ENCODE measurements at places on chromosomes 1 and 21. TPM values are rescaled to one million over a fixed set of nuclear protein-coding genes. Genes with fewer than 3 reads are reported as not detected.
A peak's percentile ranks its signal among the peaks of the same experiment; 100 is the strongest.

NECTIN4 gene
- total RNA-seq = not detected

SPRR2A gene
- total RNA-seq = not detected

NBPF20 gene
- total RNA-seq = 0.08 TPM

- H3K4me3 ChIP-seq = no peak overlapping the region
- H3K36me3 ChIP-seq = no peaks in the 10 kb centered on the region
- DNase-seq = peak; percentile 51
- peak overlapping the region; percentile 66 for H3K27ac ChIP-seq
- peaks cover 23% of the 10 kb centered on the region for H3K4me1 ChIP-seq
Observed at GRCh38 chr1:154419620-154420571, 14.8 kb downstream of the IL6R start.

DNA sequence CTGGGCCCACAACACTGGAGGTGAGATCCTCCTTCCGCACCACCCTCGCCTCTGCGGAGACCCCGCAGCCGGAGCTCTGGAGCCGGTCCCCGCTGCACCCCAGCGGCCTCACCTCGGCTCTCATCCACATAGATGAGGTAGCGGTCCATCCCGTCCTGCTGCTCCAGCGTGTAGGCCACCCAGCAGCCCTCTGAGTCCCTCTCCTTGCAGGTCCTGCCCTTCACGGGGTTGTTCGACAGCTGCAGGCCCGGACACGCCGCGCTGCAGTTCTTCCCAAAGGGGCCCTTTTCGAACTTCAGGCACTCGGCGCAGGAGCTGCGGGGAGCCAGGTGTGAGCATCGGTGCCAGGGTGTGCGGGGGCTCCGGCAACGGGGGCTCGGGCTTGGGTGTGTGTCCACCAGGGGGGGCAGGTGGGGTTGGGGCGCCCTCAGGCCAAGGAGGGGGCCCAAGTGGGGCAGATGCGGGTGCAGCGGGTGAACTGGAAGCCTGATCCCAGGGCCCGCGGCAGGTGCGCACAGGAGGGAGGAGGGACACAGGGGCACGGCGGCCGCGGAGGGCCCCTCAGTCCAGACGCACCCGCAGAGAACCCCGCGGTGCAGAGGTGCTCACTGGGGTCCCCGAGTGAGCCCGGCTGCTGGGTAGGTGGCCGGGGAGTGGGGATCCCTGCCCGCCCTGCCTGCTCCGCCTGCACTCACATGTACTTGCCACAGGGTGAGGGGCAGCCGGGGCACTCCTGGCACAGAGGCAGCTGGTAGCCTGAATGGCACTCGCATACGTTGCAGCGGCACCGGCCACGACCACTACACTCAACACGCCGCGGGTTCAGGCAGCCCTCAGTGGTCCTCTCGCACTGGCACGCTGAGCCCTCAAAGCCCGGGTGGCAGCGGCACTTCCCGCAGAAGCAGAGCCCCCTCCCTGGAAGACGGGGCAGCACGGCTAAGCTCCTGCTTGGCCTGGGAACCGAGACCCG, 15.4 kb upstream of the PTTG1IP start:
- no peak overlapping the region for H3K4me3 ChIP-seq
- no peaks in the 10 kb centered on the region for H3K27me3 ChIP-seq
- peaks cover 51% of the 10 kb centered on the region for H3K36me3 ChIP-seq
- H3K27ac ChIP-seq = no peak overlapping the region
- H3K4me1 ChIP-seq = peaks cover 19% of the 10 kb centered on the region
- DNase-seq = no peak

GRCh38 chr1:199784138-199784895, 243.2 kb upstream of the NR5A2 start:
- H3K4me1 ChIP-seq = no peaks in the 10 kb centered on the region
- no peak overlapping the region for H3K27ac ChIP-seq
- peaks cover 7% of the 10 kb centered on the region for H3K27me3 ChIP-seq
- no peak for DNase-seq
- no peak overlapping the region for H3K4me3 ChIP-seq

DNA sequence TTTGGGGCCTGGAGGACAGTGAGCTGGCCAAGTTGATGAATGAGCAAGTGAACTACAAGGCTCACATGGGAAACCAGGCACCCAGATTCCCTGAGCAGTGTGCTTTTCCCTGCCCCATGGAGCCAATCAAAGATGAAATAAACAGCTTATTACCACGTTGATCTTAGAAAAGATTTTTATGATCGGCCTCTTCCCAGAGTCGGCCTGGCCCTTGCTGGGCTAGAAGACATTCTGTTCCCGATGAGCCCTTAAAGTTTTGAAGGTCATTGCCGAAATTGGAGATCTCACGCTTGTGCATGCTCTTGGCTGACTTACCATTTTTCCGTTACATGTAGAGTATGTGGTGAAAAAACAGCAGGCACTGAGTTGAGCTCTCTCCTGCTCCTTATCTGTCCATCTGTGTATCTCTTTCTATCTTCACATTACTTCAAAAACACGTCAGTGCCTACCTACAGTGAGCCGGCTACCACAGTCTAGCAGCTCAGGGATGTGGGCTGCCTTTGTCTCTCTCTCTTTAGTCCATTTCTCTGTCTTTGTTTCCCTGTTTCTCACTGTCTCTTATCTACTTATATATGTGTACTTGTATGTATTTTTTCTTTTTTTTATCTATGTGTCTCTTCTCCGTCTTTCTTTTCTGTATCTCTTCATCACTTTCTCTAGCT, 248.8 kb upstream of the USP24 start:
- H3K4me3 ChIP-seq = no peak overlapping the region
- no peak overlapping the region for H3K27ac ChIP-seq
- peaks cover 5% of the 10 kb centered on the region for H3K27me3 ChIP-seq
- H3K4me1 ChIP-seq = no peaks in the 10 kb centered on the region

GRCh38 chr1:91619881-91620280, 119.2 kb downstream of the CDC7 start:
- H3K27ac ChIP-seq = no peak overlapping the region
- H3K36me3 ChIP-seq = no peaks in the 10 kb centered on the region
- H3K4me1 ChIP-seq = no peaks in the 10 kb centered on the region
- H3K4me3 ChIP-seq = no peak overlapping the region
- H3K27me3 ChIP-seq = peaks cover 27% of the 10 kb centered on the region
- DNase-seq = no peak

DNA sequence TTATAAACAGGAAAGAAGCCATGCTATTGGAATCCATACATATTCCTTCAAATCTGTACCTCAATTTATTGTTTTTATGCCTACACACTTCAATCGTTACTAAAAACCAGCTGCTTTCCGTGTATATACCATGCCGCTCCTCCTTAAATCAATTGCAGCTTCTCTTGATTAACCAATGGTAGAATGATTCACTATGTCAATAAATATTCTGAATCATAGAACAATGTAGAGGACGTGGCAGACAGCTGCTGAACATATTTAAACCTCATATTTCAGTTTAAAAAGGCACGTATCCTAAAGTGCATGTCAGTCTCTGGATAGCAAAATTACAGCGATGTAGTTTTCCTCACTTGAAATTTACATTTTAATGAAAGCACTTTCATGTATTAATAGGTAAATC, 100.4 kb downstream of the MRPL39 start:
- H3K4me1 ChIP-seq = peaks cover 30% of the 10 kb centered on the region
- no peak for DNase-seq
- H3K27me3 ChIP-seq = no peaks in the 10 kb centered on the region
- no peak overlapping the region for H3K4me3 ChIP-seq
- H3K27ac ChIP-seq = no peak overlapping the region

DNA sequence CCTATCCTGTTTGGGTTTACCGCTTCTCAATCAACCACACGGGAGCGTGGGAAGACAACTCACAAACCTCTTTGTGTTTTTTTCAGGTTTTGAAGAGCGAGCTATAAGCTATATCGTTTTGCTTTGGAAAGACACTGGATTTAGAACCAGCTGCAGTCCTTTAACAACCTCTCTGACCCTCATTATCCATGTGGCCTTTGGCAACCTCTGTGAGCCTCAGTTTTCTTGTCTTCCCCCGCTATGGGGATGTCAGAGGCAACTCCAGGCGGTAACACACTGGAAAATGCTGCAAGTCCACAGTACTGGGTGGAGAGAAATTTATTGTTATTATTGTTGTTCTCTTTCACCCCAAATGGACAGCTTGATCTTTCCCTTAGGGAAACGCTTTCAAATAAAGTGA, 100.0 kb downstream of the ETS2 start:
- no peaks in the 10 kb centered on the region for H3K4me1 ChIP-seq
- no peaks in the 10 kb centered on the region for H3K36me3 ChIP-seq
- DNase-seq = no peak
- no peak overlapping the region for H3K4me3 ChIP-seq

DNA sequence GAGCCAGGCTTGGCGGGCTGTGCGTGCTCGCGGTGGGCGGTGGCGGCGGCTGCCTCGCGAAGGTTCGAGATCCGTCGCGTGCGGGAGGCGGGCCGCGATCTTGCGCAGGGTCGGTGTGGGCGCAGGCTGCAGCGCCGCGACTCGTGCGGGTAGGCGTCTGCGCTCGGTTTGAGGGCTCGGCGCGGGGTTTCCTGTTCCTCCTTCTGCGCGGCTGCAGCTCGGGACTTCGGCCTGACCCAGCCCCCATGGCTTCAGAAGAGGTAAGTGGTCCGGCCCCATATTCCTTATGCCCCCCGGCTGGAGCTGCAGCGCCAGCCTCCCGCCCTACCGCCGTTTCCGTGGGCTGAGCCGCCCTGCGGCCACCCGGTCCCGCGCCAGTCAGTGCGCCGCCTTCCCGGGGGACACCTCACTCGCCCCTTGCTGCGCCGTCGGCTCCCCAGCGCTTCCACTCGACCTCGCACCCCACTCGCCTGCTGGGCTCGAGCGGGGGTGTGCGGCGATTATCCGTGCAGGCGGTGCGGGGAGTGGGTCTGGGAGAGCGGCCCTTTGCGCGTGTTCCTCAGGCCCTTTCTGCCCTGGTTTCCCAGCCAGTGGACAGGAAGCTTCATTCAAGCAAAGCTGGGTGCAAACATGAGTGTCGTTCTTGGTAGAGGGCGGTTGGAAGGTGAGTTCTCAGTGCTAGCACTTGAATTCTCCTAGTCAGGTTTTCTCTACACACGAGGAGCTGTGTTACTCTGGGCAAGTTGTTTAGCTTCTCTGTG, at the start of gene CACYBP:
Gene CACYBP (plus strand): TSS at position 12 of the 761 bp plus-strand sequence. CDS start 234 bp downstream, at position 246.
- H3K4me1 ChIP-seq = peaks cover 47% of the 10 kb centered on the region
- H3K27me3 ChIP-seq = no peaks in the 10 kb centered on the region
- H3K4me3 ChIP-seq = no peak within 1 kb of the TSS
- DNase-seq = peak; percentile 54

GRCh38 chr1:20632386-20632785, 872 bp upstream of the PINK1 start:
- H3K27me3 ChIP-seq = peaks cover 6% of the 10 kb centered on the region
- no peak overlapping the region for H3K27ac ChIP-seq
- peaks cover 10% of the 10 kb centered on the region for H3K4me1 ChIP-seq

- no peak overlapping the region for H3K4me3 ChIP-seq
- no peak overlapping the region for H3K27ac ChIP-seq
Observed at GRCh38 chr1:114986286-114986685, 43.3 kb upstream of the TSHB start.

DNA sequence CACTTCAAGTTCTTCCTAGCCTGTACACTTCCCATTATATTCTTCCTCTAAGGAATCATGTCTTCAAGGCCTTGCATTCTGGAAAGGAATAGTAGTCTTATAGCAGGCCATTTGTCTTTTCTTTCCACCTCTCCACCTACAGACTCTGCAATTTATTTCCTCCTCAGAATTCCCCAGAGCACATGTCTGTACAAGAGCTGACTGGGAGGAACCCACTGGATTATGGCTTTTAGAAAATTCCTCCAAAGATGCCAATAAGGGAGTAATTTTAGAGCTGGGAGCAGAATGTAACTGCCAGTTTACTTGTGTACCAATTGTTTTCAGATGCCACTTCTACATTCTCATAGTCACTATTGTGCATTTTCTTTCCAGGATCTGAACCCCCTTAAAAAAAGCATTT, 3.4 kb upstream of the PSMG1 start:
- peaks cover 19% of the 10 kb centered on the region for H3K36me3 ChIP-seq
- H3K27ac ChIP-seq = no peak overlapping the region
- H3K4me1 ChIP-seq = peaks cover 29% of the 10 kb centered on the region

DNA sequence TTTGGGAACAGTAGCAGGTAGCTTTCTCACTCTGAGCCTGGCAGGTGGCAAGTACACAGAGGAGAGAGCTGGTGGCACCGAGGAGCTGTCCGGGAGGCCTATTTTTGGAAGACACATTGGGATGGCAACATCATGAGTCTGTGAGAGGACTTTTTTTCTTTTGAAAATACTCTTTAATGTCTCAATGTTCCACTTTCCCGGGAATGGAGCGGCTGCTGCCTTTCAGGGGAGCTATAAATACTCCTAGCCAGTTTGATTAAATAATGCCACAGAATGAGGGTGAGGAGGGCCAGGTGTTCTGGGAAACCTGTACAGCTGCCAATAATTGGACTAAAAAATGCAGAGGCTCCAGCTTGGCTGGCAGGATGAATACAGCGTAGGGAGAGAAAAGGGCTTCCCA, 93.3 kb upstream of the COG2 start:
- no peak overlapping the region for H3K27ac ChIP-seq
- no peaks in the 10 kb centered on the region for H3K36me3 ChIP-seq
- H3K27me3 ChIP-seq = peaks cover 20% of the 10 kb centered on the region
- no peak for DNase-seq

- no peaks in the 10 kb centered on the region for H3K36me3 ChIP-seq
- H3K4me3 ChIP-seq = no peak overlapping the region
- no peak overlapping the region for H3K27ac ChIP-seq
- H3K27me3 ChIP-seq = peaks cover 4% of the 10 kb centered on the region
Observed at GRCh38 chr1:154788110-154788870, 81.8 kb downstream of the KCNN3 start.

DNA sequence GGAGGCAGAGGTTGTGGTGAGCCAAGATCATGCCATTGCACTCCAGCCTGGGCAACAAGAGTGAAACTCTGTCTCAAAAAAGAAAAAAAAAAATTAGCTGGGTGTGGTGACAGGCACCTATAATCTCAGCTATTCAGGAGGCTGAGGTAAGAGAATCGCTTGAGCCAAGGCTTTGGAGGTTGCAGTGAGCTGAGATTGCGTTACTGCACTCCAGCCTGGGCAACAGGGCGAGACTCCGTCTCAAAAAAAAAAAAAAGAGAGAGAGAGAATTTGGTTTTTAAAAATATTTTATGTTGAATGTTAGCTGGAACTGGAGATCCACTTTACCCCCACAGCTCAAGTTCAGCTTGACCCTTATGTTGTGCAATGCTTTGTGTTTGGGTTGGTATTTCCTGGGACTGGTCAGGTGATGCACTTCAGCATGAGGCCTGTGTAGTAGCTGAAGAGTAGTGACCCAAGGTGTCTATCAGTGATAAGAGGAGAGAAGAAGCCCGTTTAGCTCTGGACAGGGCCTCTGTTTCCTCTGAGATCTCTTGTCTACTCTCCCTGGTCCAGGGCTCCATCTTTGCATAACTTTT, 36.8 kb upstream of the MACF1 start:
- peaks cover 2% of the 10 kb centered on the region for H3K4me1 ChIP-seq
- H3K27me3 ChIP-seq = no peaks in the 10 kb centered on the region
- H3K27ac ChIP-seq = no peak overlapping the region

DNA sequence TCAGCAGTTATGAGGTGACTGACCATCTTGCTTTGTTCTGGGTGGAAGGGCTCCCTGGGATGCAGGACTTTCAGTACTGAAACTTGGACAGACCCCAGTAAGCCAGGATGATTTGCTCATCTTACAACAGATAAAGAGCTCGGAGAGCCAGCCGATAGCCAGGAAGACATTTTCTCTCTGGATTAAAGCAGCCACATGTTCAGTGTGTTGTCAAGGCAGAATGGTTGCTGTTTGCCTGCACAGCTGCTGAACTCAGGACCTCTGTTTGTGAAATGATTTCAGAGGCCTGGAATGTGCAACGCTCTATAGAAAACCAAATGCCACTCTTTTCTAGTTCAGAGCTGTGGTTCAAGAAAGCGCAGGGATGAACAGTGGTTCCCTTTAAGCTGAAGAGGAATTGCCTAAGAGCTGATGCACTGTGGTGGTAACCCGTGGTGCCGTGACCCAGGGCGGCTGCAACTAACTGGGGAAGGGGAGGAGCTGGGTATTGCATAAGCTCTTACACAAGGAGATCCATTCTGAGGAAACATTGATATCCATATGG, 40.7 kb downstream of the CASQ2 start:
- DNase-seq = no peak
- H3K27ac ChIP-seq = no peak overlapping the region
- no peaks in the 10 kb centered on the region for H3K36me3 ChIP-seq
- no peaks in the 10 kb centered on the region for H3K4me1 ChIP-seq
